ENCODE measurements at places on chromosomes 5 and 9.

- no peak for DNase-seq
Measured at GRCh38 chr5:83917261-83917908, 196.7 kb upstream of the HAPLN1 start.

- no peak for DNase-seq
Measured at GRCh38 chr9:34451135-34451534, 7.2 kb downstream of the FAM219A start.

- no peak for DNase-seq
Measured at GRCh38 chr9:72460342-72461312, 60.8 kb upstream of the TMC1 start.

- DNase-seq: no peak
Measured at GRCh38 chr9:109192732-109193361, 25.8 kb upstream of the FRRS1L start.

- peak; percentile 9 for DNase-seq
Measured at GRCh38 chr5:21774801-21775200, 1078.3 kb downstream of the CDH12 start.

GRCh38 chr5:133866903-133867245 lies 101.6 kb downstream of the C5orf15 start:
- DNase-seq: no peak

GRCh38 chr5:93285461-93285860 lies 295.6 kb downstream of the NR2F1-AS1 start:
- DNase-seq: no peak

DNA sequence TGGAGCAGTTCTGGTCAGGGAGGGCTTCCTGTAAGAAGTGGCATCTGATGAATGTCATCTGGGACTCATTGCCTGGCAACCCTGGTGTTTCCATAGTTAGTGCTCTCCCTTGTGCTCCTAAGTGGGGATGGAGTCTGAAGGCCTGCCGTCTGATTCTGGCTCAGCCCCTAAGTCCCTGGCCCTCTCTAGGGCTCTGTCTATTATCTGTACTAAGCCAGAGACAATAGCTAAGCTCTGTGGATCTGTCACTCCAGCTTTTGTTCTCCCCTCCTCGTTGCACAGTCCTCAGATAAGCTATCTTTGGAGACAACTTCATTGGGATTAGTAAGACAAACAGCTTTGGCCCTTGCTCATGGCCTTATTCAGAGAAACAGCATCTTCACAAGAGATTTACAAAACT lies 30.6 kb upstream of the TTC1 start:
- no peak for DNase-seq

GRCh38 chr5:130706696-130707095 lies 458.4 kb downstream of the HINT1 start:
- no peak for DNase-seq

DNA sequence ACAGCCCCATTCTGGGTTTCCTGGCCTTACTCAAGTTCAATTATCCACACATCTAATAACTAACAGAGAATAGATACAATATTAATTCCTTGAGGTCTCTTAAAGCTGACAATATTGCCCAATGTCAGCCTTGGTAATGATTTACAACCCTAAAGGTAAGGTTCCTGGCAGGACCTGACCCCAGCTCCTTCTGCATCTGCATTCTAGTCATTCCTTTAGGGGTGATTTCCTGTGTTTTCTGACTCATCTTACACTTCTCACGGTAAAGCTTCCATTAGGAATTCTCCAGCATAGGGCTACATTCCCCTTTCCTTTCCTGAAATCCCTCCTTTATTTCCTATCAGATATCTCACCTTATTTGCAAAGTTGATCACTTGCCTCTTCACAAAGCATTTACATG lies 9.3 kb downstream of the HAVCR1 start:
- no peak for DNase-seq

DNA sequence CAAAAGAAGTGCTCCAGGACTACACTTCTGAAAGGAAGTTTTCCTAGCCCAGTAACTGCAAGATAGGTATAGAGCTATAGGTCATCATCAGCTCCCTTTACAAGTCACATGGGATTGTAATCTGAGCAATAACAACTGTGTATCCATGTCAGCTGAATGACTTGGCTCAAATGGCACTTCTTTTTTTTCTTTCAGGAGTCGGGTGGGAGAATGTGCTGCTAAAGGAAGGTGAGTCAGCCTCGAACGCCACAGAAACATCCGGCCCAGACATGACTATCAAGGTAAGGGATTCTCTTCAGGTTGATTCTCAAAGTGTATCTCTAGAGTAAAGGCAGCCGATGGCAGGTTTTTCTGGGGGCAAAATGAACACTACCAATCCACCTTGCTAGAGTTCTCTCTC lies 192.2 kb downstream of the C9orf152 start:
- peak; percentile 68 for DNase-seq

DNA sequence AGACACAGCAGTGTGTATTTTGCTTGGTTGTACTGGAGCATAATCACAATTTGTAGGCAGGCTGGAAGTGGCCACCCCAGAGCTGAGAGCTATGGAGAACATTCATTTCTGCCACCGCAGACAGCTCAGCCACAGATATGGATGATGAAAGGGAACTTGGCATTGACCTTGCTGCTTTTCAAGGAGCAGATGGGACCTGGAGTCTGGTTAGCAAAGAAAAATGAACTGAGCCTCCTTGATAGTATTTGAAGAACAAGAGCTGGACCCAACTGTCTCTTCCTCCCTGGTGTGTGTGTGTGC lies 395.2 kb upstream of the ZNF462 start:
- DNase-seq: no peak

- no peak for DNase-seq
Measured at GRCh38 chr9:72473474-72474261, 47.7 kb upstream of the TMC1 start.

DNA sequence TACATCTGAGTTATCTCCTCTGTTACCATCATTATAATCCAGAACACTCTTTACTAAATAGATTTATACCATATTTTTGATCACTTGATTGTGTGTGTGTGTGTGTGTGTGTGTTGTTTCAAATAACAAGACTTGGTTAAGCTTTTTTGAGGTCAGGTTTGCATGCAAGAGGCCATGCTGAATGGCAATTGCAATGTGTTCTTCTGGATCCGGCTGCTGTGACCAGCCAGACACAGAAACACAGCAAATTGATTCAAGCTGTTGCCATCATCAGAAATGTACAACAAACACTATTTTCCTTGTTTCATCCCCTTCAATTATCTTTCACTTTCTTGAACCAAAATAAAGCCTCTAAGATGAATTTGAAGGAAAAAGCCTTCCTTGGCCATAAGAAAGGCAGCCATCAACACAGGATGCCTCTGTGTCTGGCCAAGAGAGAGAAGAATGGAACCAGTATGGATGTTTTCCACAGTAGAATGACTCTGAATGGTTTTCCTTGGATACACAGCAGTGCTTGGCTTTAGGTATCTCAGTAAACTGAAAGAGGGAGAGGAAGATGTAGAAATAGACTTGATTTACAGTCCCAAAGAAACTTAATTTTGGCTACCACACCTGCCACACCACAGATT lies 53.9 kb downstream of the DPYSL3 start:
- DNase-seq: no peak

DNA sequence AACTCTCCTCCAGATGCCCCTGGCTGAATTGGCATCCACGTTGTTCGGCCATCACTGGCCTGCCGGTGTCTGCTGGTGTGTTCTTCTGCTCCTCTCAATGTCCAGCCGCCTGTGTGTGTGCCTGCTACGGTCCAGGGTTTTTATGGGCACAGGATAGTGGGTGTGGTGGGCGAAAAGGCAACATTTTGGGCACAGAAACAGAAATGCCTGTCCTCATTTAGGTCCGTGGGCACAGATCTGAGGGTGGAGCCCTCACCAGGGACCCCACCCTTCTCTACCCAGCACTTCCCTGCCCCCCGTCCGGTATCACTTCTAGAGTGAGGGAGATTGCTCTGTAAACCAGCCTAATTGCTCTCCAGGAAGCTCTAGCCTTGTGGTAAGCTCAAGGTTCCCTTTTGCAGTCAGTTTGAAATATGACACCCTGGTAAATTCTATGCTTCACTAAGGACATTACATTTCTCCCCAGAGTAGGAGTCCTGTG lies 410.1 kb downstream of the MAT2B start:
- DNase-seq: no peak

- DNase-seq: no peak
Measured at GRCh38 chr9:116422119-116422979, 264.8 kb upstream of the TRIM32 start.

GRCh38 chr9:87099407-87099806 lies 152.1 kb upstream of the GAS1 start:
- no peak for DNase-seq

- no peak for DNase-seq
Measured at GRCh38 chr9:133676450-133676849, 40.3 kb downstream of the DBH start.

- no peak for DNase-seq
Measured at GRCh38 chr5:94154672-94155071, 413.3 kb upstream of the POU5F2 start.

GRCh38 chr5:61933787-61934626 lies 372.0 kb upstream of the KIF2A start:
- DNase-seq: peak; percentile 7

DNA sequence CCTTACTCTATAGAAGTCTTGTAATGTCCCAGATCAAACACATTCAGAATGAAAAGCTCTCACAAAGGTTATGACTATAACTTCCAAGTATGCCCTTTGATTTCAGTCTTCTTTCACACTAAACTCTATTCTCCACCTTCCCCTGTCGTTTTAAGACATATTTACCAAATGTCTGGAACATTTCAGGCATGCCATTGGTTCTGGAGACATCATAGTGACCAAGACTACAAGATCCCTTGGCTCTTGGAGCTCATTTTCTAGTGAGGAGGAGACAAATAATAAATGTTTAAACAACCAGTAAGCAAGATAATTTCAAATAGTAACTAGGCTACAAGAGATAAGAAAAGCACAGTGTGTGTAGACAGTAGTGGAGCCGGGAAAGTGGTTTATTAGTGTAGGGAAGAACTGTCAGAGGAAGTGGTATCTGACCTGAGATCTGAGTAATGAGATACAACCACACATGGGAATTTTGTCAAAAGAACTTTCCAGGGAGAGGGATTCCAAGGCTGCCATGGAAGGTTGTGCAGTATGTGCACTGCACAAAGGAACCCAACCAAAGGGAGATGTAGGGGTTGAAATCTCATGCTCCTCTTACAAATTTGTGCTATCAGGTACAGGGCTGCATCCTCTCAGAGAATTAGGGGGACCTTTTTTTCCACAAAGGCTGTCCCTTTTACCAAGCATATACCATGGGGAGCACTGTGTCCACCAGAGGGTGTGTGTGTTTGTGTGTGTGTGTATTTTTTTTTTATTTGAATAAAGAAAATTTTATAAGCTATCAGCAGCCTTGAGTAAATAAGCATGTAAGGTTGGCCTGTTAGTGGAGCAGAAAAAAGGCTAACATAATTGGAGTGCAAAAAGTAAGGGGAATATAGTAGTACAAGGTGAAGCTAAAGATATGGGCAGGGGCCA lies 1279.1 kb upstream of the WWC1 start:
- no peak for DNase-seq

DNA sequence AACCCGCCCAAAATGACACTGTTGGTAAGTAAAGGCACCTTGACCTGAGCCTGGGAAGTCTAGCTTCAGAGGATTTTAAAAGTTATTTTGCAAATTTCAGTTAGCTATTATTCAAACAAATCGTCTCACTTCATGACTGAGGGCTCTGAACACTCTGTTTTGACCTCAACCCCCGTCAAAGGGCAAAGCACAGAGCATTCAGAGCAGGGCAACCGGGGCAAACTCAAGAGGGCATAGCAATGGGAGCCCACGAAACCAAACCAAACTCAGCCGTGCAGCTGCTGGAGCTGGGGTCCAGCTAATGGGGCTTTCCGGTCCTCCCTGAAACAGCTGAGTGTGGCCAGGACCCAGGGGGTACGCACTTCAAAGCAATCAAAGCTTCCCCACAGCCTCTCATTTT lies 1.6 kb downstream of the C9 start:
- DNase-seq: no peak

All from H54 (cell line).